ENCODE measurements at places on chromosomes 4 and X.

GRCh38 chrX:56505866-56506265, 57.6 kb upstream of the UBQLN2 start:
- no peak for DNase-seq

- peak; percentile 91 for DNase-seq
These were observed 196.4 kb upstream of the C1QTNF7 start for GRCh38 chr4:15231265-15232091.

- no peak for DNase-seq
These were observed 761.0 kb downstream of the IL1RAPL1 start for GRCh38 chrX:29348288-29348687.

DNA sequence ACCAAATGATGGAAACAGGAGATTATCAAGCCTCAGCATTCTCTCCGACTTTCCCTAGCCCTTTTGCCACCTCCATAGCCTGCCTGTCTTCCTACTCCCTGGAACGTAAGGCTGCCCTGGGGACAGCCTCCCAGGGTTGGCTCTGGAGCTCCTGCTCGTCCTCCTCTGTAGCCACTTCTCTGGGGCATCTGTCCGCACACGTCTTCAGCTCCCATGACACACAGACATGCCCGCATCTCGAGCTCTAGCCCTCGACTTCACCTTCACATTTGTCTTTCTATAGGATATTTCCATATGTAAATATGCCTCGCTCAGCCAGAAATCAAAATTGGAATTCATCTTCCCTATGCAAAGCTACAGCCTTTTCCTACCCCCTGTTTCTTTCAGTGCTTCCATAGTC, 67.7 kb downstream of the TSC22D3 start:
- DNase-seq: no peak

DNA sequence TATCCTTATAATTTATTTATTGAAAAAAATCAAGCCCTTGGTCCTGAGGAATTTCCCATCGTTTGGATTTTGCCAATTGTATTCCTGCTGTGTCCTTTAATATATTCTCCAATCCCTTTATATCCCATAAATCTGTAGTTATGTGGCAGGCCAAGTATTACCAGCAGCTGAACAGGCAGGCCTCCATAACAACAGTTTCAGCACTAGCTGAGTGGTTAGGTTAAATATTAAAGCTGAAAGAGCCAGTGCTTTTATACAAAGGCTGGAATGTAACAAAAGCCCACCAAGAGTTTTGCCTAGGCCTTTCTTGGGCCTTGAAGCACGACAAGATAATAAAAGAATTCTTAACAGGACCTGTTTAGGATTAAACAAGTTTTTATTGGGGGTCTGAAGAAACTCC, 366.6 kb upstream of the GALNT7 start:
- DNase-seq: no peak

Measured in hematopoietic multipotent progenitor cell treated with erythropoietin and hydrocortisone succinate and interleukin-3 and kit ligand, for 4 days (in vitro differentiated cells).